Stimulated activated CD8-positive, alpha-beta memory T cell treated with anti-CD3 and anti-CD28 coated beads, Interleukin-4, amount 100 ng/mL, for 48 hours (primary cell): ENCODE measurements at places on chromosomes 6 and 20.

- DNase-seq: no peak
These were observed 74.0 kb upstream of the SAMD5 start for GRCh38 chr6:147434516-147434915.

DNA sequence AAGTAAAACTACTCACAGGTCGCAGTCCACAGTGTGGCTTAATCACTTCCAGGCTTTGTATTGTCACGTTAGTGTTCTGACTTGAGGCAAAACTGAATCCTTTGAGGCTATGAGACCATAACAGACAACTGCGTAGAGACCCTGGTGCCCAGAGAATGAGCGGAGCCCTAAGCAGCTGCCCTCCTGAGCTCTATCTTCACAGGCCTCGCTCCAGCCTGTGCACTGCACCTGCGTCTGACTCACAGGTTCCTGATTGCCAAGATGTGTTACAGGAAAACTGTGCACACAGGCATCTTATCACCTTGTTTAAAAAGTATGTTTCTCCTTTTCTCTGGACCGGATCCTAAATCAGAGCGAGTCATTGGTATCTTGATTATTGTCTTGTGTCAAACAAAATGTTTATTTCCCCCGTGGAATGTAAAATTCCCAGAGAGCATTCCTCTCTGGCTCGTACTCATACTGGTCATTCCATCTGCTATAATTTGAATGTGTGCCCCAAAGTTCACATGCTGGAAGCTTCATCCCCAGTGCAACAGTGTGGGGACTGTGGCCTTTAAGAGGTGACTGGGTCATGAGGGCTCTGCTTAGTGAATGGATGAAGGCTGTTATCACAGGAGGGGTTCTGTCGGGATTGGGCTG, 25.7 kb downstream of the PRR18 start:
- peak; percentile 7 for DNase-seq

DNA sequence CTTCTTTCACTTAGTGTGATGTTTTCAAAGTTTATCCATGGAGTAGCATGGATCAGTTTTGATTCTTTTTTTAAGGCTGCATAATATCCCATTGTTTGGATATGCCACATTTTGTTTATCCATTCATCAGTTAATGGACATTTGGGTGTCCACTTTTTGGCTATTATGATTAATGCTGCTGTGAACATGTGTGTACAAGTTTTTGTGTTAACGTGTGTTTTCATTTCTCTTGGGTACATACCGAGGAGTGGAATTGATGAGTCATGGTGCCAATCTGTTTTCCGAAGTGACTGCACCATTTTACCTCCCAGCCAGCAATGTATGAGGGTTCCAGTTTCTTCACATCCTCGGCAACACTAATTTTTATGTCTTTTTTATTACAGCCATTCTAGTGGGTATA, 78.4 kb upstream of the CCDC28A start:
- no peak for DNase-seq

DNA sequence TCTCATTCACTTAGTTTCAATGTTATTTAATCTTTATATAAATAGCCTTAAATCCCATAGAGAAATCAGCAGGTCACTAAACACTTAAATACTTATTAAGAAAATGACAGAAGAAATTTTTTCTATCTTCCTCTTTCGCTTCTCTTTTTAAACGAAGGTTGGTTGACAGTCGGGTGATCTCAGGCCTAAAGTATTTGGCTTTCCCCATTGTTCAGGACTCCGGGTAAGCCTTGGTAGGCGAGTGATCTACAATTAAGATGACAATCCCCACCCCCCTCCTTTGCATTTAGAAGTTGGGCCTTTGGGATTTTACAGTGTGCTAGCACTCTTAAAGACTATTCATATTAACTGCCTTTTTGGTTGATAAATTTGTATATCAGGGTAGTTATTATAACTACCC, 19.7 kb upstream of the UTRN start:
- no peak for DNase-seq

DNA sequence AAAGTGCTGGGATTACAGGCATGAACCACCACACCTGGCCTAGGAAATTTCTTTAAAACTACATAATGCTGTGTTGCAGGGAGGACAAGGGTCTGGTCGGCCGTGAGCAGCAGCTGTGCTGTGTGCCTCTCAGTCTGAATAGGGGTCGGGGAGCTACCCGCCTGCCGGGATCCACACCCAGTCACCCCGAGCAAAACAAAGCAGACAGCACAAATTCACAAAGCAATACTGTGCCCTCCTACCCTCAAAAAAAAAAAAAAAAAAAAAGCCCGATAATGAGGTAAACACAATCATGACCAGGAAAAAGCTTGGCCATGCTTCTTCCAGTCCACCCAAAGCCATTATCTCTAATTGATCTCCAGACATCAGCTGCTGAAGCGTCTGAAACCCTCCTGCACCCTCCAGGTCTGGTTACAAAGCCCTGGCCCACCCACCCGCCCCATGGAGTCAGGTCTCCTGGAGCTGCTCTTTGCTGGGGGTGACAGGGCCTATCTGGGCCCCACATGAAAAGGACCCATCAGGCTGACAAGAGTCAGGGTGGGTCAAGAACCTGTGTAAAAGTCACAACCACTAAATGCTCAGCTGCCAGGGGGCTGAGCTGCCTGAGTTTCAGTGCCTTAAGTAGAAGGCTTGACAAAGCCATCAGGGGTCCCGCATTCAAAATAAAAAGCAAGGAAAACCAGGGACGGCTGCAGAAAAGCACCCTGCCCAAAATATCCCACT, 88.2 kb downstream of the NOL4L start:
- no peak for DNase-seq

- DNase-seq: no peak
These were observed 43.1 kb upstream of the KIF16B start for GRCh38 chr20:16616317-16616716.
